ENCODE measurements at places on chromosomes 2 and 18.

GRCh38 chr18:76757925-76758324 is 64.4 kb upstream of the ZNF236 start:
- DNase-seq: no peak

DNA sequence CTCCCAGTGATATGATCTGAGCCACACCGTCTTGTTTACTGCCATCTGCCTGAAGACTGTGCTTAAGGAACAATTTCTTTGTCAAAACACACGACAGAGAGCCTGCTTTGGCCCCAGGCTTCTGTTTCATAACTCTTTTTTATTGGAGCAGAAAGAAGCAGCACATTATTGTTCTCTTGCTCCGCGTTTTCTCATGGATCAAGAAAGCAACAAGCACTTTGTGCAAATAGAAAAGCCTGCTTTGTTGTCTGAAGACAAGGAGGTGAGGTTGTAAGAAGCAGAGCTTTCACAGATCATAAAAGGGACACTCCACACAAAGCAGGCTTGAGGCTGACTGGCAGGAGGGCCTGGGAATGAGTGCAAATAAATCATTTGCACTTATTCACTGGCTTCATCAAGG is 118.3 kb upstream of the FAM136A start:
- DNase-seq: no peak

DNA sequence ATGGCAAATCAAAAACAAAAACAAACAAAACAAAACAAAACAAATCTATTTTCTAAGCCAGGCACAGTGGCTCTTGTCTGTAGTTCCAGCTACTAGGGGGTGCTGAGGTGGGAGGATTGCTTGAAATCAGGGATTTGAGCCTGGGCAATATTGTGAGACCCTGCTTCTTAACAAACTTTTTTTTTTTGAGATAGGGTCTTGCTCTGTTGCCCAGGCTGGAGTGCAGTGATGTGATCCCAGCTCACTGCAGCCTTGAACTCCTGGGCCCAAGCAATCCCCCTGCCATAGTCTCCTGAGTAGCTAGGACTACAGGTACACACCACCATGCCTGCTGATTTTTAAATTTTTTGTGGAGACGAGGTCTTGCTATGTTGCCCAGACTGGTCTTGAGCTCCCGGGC is 6.2 kb downstream of the HPCAL1 start:
- no peak for DNase-seq

GRCh38 chr2:397521-397920 is 109.6 kb upstream of the ALKAL2 start:
- DNase-seq: no peak

- no peak for DNase-seq
Measured at GRCh38 chr2:98903064-98903355, 33.0 kb downstream of the CRACDL start.

GRCh38 chr2:166516712-166517303 is 22.8 kb upstream of the SCN7A start:
- no peak for DNase-seq

- no peak for DNase-seq
Measured at GRCh38 chr2:23249348-23249747, 135.6 kb upstream of the KLHL29 start.

DNA sequence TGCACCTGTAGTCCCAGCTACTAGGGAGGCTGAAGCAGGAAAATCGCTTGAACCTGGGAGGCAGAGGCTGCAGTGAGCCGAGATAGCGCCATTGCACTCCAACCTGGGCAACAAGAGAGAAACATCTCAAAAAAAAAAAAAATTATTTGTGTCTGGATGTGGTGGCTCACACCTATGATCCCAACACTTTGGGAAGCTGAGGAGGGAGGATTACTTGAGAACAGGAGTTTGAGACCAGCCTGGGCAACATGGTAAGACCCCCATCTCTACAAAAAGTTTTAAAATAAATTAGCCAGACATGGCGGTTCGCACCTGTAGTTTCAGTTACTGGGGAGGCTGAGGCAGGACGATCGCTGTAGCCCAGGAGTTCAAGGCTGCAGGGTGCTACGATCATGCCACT is 1.6 kb upstream of the VAMP8 start:
- no peak for DNase-seq

DNA sequence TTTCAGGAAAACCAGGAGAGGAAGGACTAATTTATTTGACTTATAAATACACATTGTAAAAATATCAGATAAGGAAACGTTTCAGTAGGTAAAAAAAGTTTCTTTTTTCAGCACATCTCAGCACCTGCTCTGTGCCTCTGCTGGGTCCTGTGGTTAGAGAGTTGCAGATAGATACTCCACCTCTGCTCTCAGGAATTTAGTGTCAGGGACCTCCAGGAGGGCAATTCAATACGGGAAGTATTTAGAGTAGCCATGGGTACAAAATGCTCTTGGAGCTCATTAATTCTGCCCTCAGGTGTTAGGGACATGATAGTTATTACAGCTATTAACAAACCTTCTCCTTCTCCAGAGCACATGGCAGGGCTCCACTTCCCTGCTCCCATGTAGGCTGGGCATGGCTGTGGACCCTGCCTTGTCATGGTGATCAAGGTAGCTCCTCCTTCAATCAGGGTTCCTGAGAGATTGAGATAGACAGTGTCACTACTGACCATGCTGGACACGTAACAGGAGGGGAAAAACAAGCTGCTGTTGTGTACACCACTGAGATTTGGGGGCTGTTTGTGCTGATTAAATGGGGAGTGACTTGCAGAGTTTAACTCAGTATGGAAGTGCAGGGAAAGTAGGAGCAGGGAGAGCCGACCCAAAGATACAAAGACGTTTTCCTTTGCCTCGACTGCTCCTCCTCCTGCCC is 185.6 kb upstream of the COPS8 start:
- no peak for DNase-seq

DNA sequence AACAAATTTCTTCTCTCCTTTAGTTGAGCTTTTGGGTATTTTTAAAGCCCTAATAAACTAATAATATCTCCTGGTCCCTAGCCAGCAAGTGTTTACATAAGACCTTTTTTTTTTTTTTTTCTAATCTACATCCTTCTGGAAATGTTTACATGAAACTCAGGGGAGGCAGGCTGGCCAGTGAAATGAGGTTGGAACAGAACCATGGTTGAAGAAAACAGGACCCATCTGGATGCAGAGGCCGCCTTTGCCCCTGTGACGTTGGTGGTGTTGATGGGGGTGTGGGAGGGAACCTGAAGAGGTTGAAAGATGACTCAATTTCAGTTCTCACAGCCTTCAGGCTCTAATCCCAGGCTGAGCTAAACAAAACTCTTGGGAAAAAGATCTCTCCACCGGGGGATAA is 118.5 kb downstream of the NRP2 start:
- DNase-seq: no peak

- no peak for DNase-seq
Measured at GRCh38 chr2:170468557-170468956, 246.6 kb upstream of the SP5 start.

GRCh38 chr2:31337860-31338259 is 76.7 kb downstream of the XDH start:
- no peak for DNase-seq

DNA sequence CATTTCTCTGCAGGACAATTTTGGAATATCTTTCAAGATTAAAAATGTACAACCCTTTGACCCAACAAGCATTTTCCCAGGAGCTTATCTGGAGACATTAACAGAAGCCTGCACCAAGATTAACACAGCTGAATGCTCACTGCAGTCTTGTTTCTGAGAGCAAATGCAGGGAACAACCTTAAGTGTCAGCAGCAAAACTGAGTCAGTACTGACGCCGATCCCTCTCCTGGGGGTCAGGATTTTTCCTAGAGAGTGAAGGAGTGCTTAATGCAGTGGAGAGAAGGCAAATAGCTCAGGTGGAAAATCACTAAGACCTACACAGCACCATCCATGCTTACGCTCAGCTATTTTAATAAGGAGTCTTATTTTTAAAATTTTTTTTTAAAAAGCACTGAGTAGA is 42.8 kb upstream of the SGPP2 start:
- no peak for DNase-seq

DNA sequence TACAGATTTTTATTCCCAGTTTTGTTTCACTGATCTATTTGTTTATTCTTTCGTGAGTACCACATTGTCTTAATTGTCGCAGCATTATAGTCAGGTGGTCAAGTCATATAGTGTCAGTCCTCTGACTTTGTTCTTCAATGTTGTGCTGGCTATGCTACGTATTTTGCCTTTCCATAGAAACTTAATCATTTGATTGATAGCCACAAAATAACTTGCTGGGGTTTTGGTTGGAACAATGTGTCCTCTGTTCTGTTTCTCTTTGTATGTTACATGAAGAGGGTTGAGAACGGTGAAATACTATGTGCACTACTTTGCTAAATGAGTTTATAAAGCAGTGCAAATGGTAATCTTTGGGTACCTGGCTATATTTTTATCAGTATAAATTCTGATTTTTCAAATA is 64.9 kb upstream of the TTC27 start:
- no peak for DNase-seq

GRCh38 chr2:56202381-56203121 is 18.8 kb downstream of the CCDC85A start:
- no peak for DNase-seq

DNA sequence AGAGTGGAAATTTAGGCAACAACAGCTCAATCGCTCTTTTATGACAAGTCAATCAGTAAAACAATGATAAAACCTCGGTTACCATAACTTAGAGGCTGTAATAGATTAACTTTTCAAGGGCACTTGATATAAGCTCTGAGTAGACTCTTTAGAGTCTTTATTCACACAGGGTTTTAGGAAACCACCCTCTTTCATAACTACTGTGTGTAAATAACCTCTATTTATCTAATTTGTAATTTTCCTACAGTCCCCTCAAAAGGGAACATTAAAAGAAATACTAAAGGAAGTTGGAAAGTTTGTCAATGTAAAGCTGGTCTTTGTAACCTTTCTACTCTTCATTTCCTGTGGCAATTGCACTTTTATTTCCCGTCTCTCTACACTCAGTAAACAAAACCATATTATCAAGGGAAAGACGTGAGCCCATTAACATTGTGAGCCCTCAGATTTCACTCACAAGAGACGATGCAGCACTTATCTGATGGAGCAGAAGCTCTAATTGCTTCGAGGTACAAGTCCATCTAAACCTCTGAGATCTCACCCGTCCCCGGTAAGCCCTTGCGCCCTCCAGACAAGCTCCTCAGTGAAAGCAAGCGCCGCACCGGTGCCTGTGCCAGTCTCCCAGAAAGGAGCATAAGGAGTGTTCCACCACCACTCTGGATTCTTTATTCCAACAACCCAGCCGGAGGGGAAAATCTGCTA is 1.1 kb upstream of the HOXD1 start:
- no peak for DNase-seq

DNA sequence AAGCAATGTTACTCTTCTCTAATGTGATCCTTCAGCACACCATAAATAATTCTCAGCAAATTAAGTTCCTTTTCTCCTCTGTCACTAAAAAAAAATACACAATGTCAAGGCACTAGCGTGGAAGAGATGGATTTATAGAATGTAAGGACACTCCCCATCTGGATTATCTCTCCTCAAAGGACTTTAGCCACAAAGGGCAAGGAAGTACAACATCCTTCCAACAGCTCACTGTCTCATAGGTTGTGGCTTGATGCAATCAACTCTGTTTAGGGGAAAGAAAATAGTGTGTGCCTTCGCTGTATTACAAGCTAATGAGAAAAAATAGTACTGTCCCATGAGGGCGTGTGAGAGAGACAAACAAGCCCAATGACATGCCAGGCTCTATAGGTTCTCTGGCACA is 129.1 kb upstream of the DNMT3A start:
- no peak for DNase-seq

DNA sequence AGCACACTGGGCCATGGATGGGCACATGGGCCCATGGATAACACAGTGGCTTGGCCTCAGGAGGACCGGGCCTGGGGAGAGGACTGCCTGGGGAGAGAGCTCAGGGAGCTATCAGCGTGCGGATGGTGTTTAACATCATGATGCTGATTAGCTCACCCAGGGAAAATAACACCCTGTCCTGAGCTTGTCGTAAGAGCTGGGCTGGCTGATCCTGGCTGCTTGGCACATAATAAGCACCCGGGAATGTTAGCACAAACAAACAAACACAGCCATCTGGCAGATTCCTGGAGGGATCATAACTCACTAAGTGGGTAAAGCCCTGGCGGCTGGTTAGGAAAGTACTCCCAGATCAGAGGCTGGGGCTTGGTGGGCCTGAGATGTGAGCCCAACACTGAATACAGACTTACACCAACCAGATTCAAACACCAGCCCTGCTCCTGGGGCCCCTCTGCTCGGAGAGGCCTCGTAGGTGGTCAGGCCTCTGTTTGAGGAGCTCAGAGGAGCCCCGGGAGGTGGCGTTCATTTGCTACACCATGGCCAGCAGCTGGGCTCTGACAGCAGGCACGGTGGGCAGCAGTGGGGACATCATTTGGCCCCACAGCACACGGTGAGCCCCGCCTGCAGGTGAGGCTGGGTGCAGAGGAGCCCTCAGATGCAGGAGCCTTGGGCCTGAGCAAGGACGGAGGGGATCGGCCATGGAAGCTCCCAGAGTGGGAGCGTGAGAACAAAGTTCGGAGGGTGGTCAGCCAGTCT is 193.4 kb upstream of the HDAC4 start:
- DNase-seq: no peak

- DNase-seq: no peak
Measured at GRCh38 chr2:102063487-102063911, 71.7 kb downstream of the IL1R2 start.

DNA sequence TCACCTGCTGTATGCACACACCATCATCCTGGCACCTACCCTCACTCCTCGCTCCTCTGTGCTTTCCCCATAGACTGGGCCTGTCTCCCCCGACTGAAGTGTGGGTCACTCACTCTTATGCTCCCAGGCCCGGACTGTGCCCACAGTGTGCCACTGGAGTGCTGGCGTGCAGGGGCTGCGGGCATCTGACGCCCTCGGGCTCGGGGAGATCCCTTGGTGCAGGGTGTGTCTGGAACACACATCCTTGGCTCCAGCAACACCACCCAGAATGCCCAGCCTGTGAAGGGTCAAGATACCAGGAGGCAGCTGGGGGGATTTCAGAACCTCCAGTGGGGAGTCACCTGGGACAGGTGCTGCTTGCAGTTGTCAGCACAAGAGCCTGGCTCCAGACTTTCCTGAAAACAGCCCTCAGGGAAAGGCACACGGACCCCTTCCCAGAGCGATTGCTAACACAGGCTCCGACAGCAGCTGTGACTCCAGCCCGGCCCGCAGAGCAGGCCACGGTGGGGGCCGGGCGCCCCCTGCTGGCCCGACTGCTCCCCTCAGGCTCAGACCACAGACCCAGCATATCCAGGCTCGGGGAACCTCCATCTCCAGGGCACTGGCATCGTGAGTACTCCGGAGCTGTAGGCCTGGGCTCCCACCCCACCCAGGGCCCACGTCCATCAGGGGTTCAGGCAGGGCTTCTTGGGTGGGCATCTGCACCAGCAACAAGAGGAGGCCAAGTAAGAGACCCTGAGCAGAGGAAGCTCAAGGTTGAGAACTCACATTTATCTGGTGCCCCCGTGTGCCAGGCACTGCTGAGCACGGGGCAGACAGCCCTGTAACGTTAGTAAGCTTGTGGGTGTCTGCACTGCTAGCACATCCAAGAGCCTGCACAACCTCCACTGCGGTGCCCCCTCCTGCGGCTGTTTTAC is 8.6 kb downstream of the HS1BP3 start:
- DNase-seq: peak; percentile 56

- DNase-seq: no peak
Measured at GRCh38 chr2:11809586-11810236, 63.3 kb downstream of the LPIN1 start.

All from activated T-cell treated with anti-CD3 and anti-CD28 coated beads for 4 hours (primary cell).